ENCODE measurements at places on chromosomes 3 and 15.

- ATAC-seq: no peak
These were observed 14.5 kb upstream of the ZFYVE19 start for GRCh38 chr15:40792394-40792793.

GRCh38 chr3:47310391-47310790, 27.6 kb downstream of the KLHL18 start:
- no peak for ATAC-seq

- ATAC-seq: no peak
These were observed 1.3 kb upstream of the LYSMD4 start for GRCh38 chr15:99734575-99734974.

DNA sequence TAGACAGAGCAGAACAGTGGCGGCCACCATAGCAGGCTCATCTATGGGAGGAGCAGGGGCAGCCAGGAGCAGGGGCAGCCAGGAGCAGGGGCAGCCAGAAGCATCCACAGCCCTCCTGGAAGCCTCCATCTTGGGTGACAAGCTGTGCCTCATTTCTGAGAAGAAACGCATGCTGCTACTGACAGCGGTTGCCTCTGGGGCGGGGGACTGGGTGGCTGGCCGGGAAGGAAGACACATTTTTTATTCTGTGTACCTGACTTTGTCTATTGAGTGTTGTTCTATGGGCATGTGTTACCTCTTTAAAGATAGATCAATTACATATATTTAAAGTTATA, 71.5 kb upstream of the KLF13 start:
- no peak for ATAC-seq

- ATAC-seq: no peak
These were observed 1059.2 kb downstream of the OTOL1 start for GRCh38 chr3:162555761-162556160.

GRCh38 chr15:69857686-69858391, 239.9 kb downstream of the TLE3 start:
- ATAC-seq: peak; percentile 35

GRCh38 chr15:37773111-37773860, 161.2 kb upstream of the TMCO5A start:
- no peak for ATAC-seq

- ATAC-seq: no peak
These were observed 39.1 kb downstream of the SMAD3 start for GRCh38 chr15:67104510-67104909.

DNA sequence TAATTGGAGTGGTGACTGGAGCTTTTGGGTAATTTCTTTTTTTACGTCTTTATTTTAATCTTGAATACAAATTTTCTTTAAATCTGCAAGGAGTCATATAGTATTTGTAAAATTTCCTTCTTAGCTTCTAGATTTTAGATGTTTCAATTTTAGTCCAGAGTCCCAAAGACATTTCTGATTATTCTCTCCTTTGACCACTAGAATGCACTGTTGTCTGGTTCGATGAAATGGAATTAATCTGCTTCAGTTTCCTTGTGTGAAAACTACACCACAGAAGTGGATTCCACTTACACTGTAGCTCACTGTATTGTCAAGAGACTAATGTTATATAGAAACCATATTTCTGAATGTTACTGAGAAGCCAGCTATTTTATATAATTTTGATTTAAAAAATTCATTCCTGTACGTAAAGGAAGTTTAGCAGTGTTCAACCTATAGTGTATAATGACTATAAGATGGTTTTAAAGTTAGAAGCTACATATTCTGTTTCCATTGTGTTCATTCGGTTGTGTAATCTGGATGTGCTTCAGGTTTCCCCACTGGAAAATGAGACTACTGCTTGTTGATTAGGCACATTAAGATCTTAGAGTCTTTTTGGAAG, 6.1 kb downstream of the GRAMD1C start:
- ATAC-seq: no peak

DNA sequence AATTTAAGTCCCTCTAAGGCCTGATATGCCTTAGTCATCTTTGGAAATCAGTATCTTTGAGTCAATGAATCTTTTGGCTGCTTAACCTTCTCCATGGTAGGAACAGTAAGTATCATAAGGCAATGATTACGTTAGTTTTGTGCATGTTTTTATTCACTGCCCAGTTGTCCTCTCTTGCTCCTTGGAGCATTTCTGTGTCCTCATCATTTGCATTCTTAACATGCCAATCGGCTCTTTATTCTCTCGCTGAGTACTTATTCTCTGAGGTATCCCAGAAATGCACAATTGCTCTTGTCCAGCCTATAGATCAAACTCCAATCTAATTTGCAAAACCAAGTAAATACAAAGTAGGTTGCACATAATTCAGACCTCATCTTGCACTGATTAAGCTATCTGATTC, 405.0 kb upstream of the IL12A start:
- ATAC-seq: no peak

DNA sequence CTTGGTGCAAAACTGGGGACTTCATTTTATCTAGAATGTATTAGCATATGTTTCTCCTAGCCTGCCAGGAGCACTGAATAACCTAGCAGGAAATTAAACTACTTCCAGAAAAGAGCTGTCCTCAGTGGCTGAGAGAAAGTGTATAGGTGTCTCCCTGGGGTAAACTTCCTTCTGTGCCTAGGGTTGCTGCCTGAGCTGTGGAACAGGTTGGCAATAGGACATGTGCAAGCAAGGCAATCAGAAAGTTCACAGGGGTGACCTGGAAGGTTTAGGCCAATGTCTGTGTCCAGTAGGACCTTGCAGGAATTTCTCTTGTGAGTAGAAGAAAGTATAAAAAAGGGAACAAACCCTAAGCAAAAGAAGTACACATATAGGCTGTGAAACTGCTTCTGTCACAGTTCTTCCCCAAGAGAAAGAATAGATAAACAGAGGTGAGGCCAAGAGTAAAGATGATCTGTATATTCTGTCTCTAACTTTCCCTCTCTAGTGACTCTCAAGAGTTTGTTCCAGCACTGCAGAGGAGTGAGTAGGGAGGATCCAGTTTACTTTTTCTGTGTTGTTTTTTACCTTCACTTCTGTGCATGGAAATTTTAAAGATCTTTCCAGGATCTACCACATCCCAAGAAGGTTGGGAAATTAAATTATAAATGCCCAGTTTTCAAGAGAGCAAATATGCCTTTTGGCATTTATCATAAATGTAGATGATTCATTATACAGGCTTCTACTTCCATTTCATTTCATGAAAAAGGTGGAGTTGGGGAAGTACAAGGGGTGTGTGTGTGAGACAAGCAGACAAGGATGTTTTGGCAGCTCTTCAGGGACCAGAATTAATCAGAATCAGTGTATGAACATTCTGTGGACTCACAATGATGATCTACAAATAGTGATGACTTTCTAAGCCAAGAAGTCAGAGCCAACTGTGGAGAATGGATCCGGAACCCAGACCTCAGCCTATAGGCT, 155.2 kb downstream of the RBPMS2 start:
- ATAC-seq: peak; percentile 51

DNA sequence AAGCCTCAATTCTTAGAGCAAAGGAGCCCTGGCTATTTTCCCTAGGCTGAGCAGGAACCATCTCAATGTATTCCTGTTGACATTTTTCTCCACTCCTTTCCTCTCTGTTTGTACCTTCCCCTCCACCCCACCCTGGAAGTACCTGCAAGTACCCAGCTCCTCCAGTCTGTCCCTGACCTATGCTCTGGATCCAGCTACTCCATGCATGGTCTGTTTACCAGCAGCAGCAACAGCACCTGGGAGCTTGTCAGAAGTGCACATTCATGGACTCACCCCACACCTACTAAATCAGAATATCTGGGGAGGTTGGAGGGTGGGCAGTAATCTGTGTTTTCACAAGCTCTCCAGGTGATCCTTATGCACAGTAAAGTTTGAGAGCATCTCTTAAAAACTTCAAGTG, 240.7 kb upstream of the UMPS start:
- ATAC-seq: no peak

DNA sequence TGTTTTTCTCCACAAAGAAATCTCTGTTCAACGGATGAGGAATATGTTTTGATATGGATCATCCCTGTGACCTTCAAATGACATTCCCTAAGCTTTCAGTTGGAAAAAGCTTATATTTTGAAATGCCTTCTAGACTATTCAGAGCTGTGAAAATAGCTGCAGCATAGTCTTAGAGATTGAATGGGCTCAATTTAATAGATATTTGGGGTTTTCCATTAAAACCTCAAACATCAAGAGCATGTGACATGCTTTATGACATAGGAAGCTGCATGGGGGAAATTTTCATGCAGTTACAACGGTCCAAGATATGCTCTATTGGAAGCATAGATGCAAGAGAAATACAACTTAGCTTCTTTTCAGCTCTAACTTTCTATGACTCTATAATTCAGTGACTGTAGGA, 102.8 kb downstream of the LSAMP start:
- ATAC-seq: no peak

DNA sequence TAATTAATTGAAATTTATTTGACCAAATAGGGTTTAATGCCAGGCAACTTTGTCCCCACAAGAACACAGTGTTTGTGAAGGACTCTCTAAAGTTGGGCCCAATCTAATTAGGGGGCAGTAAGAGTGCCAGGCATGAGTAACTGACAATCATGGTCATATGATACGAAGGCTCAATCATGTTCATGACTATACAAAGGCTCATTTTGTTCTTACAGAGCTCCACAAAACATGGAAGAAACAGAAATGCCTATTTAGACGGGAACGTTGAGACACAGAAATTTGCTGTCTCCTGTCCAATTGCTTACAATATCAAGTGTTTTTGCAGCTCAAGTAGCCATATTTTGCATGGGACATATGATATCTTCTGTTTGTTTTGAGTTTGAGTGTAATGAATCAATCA, 391.1 kb downstream of the SI start:
- no peak for ATAC-seq

DNA sequence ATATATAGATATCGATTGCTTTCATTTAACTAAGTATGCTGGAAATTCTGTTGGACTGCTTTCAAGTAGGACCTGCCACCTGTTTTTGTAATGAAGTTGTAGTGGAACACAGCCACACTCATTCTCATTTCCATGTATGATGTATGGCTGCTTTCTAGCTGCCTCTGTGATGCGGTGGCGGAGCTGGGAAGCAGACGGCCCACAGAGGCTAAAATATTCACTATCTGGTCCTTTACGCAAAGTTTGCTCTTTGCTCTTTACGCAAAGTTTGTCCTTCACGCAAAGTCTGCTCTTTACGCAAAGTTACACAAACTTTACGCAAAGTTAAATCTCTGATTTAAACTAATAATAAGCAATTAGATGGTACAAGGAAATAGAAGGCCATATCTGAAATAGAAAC, 91.5 kb downstream of the DLG1 start:
- ATAC-seq: no peak

- no peak for ATAC-seq
These were observed 8.5 kb downstream of the MFN1 start for GRCh38 chr3:179355996-179356395.

- no peak for ATAC-seq
These were observed 93.5 kb upstream of the PRICKLE2 start for GRCh38 chr3:64318668-64319271.

DNA sequence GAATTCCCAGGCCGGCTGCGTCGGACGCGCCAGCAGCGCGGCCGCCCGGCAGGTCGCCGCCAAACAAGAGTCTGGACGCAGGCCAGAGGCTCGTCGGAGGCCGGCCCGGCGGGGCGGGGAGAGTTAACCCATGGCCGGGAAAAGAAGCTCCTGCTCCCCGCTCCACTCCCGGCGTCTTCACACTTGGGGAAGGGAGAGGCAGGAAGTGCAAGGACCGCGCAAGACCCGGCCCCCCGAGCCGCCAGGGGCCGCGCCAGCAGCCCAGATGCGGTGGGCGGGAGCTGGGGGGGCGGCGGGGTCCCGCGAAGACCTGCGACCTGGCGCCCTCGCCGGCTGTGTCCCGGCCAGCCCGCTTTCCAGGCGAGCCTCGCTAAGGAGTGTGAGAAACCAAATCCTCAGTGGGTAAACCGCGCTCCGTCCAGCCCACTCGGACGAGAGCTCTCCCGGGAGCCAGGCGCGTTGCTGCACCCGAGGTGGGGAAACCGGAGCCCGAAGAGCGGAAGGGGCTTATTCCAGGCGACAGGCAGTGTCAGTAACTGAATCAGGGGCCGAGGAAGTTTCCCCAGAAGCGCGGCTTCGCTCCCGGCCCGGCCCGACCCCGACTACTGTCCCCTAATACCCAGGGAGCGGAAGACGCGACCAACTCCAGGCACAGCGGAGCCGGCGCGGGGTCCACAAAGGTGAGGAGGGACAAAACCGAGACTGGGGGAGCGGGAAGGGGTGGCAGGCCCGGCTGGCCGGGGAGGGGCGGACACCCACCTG, 721 bp downstream of the ADAMTS7 start:
- ATAC-seq: no peak

- peak; percentile 34 for ATAC-seq
These were observed at the start of gene KCNH8 for GRCh38 chr3:19147905-19148767. Gene KCNH8 (plus strand): TSS chr3:19148510. CDS start chr3:19148720, 210 bp downstream.

GRCh38 chr15:79520654-79521053, 88.5 kb downstream of the MINAR1 start:
- no peak for ATAC-seq

GRCh38 chr3:16427103-16427965, 86.2 kb downstream of the RFTN1 start:
- no peak for ATAC-seq

DNA sequence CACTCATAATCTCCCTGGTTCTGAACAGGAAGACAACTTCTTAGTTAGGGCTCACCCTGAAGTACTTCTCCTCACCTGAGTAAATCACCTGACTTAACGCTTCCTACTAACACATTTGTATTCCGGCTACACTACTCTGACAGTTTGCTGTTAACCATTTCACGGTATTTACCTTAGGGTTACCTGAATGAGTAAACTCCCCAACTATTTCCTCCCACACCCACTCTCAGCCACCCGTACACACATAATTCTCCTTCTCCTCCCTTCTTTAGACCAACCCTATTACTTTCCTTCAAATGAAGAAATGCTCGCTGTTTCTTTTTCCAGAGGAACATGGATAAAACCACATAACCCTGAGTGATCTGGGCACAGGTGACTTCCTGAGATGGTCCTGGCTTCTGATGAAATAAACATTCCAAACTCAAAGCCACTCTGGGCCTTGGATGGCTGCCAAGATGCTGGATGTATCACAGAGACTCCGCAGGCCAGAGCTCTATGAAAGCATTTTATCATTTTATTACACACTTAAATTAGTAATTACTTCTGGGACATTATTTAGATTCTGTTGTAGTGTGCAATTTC, 183.6 kb upstream of the ATP11B start:
- ATAC-seq: no peak

DNA sequence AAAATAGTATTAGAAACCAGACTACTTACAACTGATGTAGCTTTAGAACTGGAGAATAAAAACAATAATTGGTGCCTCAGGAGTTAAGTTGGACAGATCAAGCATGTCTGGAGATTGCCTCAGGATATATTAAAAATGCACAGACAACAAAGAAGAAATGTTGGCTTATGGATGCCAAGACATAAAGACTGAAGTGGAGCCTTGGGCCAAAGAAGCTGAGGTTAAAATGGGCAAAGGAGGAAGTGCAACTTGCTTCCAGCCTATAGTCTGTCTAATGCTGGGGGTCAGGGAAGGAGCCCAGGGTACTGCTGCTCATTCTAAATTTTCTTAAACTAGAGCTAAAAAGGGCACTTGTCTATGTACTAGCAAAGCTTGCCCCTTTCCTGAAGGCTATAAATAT, 77.5 kb downstream of the ESYT3 start:
- ATAC-seq: no peak

- ATAC-seq: no peak
These were observed 68.6 kb downstream of the ABHD5 start for GRCh38 chr3:43759297-43759782.

- ATAC-seq: no peak
These were observed 4.5 kb upstream of the GJD2 start for GRCh38 chr15:34759347-34759746.

- ATAC-seq: no peak
These were observed 37.6 kb downstream of the MCF2L2 start for GRCh38 chr3:183390844-183391243.

Measured in stimulated activated memory B cell treated with anti-CD40 and anti-IgM and Interleukin-4, amounts not matched to agents 10 μg/mL and 1 μg/mL and 100 μg/mL, for 72 hours (primary cell).